ENCODE measurements at places on chromosomes 7 and 10.

DNA sequence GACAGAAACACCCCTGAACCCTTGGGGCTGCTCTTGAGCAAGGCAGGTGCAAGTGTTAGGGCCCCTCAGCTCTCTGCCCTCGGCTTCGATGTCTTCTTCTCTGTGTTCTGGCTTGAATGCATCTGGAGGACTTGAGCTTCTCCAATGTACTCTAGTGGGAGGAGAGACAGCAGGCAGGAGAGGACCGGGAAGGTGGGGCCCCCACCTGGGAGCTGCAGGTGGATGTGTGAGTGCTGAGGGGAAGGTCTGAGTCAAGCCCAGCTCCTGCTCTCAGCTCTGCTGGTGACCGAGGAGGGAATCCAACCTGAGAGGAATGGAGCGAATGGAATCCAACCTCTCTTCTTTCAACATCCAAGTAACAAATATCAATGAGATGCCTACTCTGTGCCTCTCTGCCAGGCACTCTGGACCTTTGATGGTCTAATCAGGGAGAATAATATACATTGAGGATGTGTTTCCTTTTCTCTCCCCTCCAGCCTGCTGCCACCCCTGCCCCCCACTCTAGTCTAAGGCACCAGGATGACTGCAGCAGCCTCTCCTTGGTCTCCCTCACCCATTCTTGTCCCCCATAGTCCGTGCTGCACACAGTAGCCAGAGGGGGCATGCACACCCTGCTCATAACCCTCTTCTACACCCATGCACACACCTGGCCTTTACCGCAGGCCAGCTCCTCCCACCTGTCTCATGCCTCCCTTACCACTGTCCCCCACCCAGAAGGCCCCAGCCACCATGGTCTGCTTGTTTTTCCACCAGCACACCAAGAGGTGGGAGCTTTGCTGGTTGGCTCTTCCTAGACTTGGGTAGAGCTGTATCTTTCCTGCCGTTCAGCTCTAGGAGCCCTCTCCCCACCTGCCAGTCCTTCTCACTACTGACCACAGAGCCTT lies 13.6 kb downstream of the TBATA start:
- DNase-seq: no peak

DNA sequence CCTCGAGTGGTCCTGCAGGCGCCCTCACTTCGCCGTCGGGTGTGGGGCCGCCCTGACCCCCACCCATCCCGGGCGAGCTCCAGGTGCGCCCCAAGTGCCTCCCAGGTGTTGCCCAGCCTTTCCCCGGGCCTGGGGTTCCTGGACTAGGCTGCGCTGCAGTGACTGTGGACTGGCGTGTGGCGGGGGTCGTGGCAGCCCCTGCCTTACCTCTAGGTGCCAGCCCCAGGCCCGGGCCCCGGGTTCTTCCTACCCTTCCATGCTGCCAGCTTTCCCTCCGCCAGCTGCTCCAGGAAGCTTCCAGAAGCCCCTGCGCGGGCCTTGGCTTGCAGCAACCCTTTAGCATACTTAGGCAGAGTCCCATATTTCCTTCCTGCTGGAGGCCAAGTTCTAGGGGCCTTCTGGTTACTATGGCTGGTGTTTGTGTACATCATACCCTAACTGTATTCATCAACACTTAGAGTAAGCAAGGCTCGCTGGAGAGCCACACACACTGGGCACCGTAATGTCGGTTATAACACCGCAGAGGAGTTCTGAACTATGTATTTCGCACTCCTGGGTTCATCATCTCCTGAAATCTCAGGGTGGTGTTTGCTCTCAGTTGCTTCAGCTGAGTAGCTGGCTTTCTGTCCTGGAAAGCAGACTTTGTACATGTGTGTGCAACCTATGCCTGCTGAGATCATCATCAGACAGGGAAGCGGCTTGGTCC lies 471 bp downstream of the MGMT start:
- DNase-seq: no peak

GRCh38 chr10:9051328-9051974 lies 997.0 kb downstream of the GATA3 start:
- DNase-seq: no peak

- no peak for DNase-seq
These were observed 60.5 kb upstream of the BET1 start for GRCh38 chr7:94064541-94065191.

DNA sequence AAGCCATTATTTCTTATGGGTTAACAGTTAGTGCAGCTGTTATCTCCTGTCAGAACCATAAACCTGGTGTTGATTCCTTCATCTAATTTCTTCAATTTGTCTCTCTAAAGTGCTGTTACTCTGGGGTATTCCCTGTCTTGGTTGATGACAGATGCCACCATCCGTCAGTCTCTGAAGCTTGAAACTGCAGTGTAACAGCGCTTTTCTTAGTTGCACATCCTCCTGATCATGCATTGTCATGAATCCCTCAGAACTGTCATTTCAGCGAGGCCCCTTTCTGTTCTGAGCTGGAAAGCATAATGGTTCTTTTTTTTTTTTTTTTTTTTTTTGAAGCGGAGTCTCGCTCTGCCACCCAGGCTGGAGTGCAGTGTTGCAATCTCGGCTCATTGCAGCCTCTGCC lies 193.9 kb downstream of the SDK1 start:
- DNase-seq: no peak

DNA sequence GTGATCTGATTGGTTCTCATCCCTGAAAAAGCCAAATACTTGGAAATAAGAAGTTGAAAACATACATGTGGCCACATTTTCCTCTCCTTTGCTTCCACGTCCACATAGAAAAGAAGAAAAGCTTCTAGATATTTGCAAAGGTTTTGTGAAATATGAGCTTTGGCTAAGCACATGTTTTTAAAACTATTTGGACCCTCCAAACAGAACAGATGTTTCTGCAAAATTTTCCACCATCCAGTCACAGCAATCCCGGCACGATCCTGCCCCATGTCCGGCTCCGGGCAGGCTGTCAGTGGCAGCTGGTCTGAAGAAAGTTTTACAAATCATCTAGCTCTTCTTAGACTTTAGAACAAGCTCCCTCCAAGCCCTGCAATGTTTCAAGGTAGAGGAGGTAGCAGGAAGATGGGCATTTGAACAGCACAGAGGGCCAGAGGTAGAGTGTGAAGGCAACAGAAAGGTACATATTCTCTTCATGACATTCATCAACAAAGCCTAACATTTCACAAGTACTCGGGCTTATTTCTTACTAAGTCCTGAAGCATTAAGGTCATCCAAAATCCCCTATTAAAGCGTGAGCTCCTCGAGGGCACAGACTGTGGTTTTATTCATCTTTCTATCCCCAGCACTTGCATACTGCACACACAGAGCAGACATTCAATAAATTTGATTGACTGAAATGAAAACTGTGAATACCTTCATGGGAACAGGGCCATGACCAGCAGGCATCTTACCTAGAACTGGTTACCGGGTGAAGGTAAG lies 110.1 kb downstream of the JAZF1 start:
- no peak for DNase-seq

DNA sequence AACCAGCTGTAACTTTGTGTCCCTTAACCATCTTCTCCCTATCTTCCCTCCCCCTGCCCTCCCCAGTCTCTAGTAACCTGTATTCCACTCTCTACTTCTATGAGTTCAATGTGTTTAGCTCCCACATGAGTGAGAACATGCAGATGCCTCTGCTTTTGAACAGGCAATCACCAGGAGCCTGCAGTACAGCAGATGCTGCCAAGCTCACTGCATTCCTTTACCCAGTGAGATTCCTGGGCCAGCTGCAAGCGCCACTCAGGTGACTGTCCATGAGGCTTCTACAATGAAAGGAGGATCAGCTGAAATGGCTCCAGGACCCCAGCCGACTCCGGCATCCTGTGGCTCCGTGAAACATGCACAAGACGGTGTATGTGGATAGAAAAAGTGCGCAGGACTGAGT lies 15.7 kb downstream of the GRID1 start:
- no peak for DNase-seq

DNA sequence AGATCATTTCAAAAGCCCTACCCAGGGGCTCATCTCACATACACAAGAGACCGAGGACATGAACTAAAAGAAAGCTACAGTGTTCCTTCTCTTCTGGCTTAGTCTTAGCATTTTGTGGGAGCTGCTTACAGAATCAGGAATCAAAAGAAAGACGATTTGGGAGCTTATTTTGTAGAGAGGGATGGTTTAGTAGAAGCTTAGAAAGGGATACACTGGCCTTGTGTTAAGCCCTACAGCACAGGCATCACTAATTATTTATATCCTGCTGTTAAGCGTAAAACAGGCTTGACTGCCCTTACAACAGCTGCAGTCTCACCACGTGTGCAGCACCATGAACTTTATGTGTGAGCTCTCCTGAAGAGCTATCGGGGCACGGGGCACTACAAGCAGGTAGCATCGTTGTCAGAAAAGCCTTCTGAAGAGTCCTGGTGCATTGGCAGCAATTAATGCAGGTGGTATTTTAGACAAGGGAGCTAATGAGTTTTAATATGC lies 798.3 kb downstream of the NXPH1 start:
- no peak for DNase-seq

DNA sequence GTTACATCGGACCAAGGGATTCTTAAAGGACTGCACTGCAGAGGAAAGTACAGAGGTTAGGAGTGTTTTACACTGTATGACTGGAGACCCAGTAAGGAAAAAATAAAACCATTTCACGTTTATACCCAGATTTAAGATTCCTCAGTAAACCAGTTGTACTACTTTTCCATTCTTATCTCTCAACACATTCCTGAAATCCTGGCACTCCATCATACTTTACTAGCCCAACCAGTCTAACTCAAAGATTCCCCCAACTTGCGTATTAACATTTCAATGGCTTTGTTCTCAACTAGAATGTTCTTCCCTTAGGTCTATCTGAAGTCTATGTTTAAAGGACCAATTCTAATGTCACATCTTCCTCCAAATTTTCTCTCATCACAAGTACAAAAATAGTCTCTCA lies 8.0 kb downstream of the CCDC186 start:
- no peak for DNase-seq
